Cortex of kidney (tissue), 1 donor: ENCODE measurements at places on chromosomes 5 and 9.

DNA sequence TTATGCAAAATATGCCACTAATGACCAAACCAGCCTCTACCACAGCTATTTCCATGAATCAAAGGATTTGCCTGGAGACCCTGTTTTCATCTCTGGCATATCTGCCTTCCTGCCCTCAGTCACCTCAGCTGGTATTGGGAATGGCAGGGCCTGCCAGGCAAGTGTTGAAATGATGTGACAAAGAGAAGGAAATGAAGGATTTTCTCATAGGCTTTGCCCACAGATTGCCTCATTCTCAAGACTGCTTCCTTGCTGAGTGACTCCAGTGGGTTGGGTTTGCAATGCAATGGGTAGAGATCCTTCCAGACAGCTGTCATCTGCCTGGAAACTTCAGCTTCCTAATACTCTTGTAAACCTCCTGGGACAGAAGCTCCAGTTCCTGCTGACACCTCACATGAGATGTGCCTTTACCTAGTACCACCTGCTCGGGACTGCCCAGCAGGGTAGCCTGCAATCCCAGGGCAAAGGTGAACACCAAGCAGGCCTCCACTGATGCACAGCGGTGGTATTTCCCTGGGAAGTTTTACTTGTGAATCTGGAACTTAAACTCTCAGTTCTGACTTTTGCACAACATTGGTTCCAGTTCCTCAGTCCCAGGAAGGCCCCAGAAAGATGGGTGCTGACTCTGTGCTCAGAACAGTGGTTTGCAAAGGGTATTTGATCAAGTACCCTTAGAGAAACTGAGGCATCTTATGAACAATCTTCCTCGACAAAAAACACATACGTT, 64.8 kb upstream of the SLC1A1 start:
- DNase-seq = no peak

DNA sequence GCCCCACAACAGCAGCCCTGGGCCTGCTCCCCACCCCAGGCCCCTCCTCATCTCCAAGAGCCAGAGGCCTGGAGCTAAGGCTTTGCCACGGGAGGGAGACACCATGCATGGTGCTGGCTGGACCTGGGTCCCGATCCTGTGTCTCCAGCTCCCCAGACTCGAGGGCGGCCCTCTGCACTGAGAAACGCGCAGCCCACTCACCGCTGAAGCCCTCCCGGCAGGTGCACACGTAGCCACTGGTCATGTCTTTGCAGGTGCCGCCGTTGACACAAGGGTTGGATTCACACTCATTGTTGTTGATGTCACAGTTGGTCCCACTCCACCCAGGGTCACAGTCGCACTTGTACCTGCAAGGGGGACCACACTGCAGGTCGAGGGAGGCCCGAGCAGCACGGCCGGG, 30.4 kb upstream of the SEC16A start:
- no peak for DNase-seq

- DNase-seq = no peak
These were observed 744.2 kb downstream of the MTRR start for GRCh38 chr5:8613078-8613685.

DNA sequence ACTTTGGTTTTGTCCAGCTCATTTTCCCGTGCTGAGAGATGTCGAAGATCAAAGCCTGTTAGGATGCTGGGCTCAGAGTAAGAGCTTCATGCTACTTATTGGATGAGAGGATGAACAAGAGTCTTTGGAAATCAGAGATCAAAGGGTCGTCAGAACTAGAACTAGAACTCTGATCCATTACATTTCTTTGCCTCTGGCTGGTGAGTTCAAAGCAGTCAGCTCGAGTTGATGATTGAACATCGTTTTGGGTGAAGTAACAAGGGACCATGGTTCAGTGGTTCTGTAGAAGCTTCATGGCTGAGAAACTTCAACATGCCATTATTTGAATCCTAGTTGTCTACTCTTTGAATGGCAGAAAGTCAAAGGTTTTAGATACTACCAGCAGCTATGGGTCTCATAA, 320.3 kb downstream of the ARHGEF28 start:
- no peak for DNase-seq

- no peak for DNase-seq
These were observed 130.7 kb upstream of the NR3C1 start for GRCh38 chr5:143533978-143534760.

GRCh38 chr9:75108571-75108970, 20.3 kb downstream of the OSTF1 start:
- DNase-seq = no peak

DNA sequence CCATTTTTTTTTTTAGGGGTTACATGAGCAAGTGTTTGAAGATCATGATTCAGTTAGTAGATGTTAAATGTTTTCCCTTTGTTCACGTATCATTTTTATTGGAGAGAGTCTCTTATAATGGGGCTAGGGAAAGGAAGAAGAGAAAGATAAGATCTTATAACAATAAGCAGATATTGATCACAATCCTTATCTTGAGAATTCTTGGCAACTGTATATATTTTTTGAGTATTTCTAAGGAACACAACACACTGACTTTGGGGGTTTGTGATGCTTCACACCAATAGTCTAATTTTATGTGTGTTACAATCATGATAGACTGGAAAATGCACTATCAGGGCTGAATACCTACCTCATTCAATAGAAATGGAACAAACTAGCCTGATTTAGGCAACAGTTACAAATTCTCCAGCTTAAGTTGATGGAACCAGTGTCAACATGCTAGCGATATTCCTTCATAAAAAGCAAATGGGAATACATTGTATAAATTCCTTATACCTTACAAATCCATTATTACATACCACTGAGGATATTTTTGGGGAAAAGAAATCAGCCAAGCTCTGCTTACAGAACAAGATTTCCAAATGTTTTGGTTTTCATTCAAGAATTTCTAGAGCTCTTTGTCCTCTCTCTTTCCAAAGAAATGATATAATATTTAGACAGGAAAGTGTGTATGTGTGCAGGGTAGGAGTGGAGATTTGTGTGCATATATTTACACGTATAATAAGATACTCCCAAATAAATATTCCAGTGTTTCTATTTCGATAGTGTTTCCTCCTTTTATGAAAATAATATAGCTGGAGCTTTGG, 41.5 kb downstream of the SVEP1 start:
- no peak for DNase-seq

- no peak for DNase-seq
These were observed 7.8 kb upstream of the DELE1 start for GRCh38 chr5:141915881-141916336.

DNA sequence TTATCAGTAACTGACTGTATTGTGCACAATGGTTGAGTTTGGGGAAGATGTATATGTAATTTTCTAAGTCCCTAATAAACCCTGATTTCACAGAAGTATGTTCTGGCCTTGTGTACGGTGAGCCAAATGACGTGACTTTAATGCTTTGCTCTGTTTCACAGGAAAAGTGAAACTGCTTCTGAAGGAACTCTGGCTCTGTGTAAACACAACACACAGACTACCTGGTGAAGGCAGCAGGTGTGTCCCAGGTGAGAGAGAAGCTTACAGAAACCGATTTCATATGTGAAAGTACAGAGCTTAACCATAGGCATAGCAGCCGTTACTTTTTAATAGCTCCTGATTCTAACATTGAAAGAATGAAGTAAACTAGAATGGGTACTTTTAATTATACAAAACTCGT, 31.9 kb downstream of the ICE1 start:
- no peak for DNase-seq

GRCh38 chr9:129617167-129617566, 3.7 kb downstream of the C9orf50 start:
- no peak for DNase-seq

- no peak for DNase-seq
These were observed 90.5 kb downstream of the DMXL1 start for GRCh38 chr5:119161430-119161829.

DNA sequence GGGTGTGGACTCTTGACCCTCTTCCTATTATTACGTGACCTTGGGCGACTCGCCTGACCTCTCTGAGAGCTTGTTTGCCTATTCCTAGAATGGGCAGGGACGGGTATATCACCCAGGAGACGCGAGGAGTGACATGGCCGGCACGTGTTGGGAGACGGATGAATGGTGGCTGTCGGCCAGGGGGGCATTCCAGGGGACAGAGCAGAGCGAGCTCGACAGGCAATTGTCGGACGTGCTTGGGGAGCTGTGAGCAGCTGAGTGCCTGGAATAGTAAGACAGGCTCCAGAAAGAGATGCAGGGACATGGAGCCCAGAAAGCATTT, 29.3 kb upstream of the UNC5A start:
- no peak for DNase-seq

GRCh38 chr9:38214432-38214831, 145.4 kb upstream of the SHB start:
- no peak for DNase-seq

GRCh38 chr5:31987985-31988710, 186.0 kb downstream of the GOLPH3 start:
- DNase-seq = no peak

DNA sequence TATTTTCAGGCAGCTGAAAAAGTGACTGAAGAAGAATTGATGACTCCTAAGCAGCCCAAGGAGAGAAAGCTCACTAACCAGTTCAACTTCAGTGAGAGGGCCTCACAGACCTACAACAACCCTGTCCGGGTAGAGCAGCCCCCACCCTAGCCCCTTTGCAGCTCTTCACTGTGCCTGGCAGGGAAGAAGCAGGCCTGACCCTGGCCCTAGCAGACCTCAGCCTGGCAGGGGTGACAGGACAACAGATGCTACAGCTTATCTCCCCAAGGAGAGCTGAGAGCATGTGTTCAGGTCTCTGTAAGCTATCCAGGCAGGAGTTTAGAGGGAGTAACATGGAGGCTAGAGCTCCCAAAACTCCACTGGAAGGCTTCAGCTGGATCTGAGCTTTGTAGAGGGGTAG, 31.8 kb downstream of the DNAI1 start:
- DNase-seq = no peak
